ENCODE measurements at places on chromosomes 4 and X.
A peak's percentile ranks its signal among the peaks of the same experiment; 100 is the strongest.

DNA sequence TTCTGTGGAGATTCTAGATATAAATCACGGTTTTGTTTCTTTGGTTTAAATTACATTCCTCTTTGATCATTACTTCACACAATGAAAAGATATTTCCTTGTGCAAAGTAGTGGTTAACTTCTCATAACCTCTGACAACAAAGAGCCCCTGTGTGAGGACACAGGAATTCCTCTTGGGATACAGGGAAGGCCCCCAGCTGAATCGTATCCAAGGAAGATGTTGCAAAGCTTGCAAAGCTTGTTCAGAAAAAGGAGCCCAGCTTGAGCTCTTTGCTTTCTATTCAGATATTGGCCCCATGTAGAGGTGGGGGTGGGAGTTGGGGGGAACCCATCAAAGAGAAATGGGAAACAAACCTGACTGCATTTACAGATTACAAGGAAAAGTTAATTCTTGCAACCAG is 145.7 kb downstream of the RELL1 start:
- DNase-seq: no peak

DNA sequence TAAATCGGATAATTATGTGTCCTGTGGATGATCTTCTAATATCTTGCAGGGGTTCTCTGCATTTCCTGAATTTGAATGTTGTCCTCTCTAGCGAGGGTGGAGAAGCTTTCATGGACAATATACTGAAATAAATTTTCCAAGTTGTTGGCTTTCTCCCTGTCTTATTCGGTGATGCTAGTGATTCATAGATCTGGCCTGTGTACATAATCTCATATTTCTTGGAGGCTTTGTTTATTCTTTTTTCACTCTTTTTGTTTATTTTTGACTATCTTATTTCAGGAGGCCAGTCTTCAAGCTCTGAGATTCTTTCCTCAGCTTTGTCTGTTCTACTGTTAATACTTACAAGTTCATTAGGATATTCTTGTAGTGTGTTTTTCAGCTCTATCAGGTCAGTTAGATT is 20.7 kb upstream of the CLGN start:
- DNase-seq: no peak

DNA sequence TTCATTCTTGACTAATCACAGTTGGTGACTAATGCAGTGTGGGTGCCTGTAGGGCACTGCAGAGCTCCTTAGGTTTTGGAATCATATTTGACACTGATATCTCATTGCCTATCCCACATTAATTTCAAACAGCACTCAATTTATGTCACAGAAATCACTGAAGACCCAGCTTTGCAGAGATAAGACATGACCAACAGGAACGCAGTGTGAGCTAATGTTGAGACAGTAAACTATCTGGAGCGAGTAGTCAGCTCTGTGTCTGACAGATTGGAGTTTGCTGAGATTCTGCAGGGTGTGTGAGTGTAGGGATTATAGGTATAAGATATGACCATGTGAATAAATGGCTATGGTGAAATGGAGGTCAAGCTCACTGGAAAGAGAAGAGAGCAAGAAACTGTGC is 1586.1 kb upstream of the AGA start:
- DNase-seq: no peak

- peak; percentile 61 for DNase-seq
Measured at GRCh38 chr4:89110986-89111832, at the start of gene TIGD2. TIGD2 (plus strand) TSS chr4:89111533; CDS start chr4:89112975, 1,442 bp downstream.

GRCh38 chr4:154421618-154422017 is 70.0 kb downstream of the DCHS2 start:
- no peak for DNase-seq

DNA sequence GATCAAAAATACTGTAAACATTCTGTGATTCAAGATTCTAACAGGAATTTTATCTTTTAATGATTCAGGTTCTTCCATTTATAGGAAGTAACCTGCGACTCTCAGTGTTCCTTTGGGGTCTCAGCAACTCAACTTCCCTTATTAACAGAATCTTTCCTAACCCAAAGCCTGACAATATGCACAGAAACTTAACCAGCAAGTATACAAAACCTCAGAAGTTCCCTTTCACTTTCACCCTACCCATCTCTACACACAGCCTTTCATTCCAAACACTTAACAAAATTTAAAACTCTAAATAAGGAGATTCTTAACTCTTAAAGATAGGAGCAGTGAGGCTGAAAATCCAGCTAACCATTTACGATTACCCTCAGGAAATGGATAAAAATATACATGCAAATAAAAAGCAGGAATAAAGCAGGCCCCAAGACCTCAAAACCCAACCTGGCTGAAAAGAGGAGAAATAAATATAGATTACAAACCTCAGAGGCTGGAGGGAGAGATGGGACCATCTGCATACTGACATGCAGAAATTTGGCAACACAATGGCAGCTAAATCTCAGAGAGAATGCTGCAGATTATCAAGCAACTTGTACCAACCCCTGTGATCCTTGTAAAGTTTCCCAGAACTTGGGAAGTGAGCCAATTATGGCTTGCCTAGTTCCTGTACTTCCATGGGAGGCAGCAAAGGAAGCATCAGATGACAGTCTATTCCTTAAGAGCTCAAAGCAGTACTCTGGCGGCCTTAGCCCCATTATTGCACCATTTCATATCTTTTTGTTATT is 101.0 kb downstream of the ATP11C start:
- DNase-seq: no peak

GRCh38 chr4:184313058-184313581 is 95.4 kb upstream of the ENPP6 start:
- no peak for DNase-seq

DNA sequence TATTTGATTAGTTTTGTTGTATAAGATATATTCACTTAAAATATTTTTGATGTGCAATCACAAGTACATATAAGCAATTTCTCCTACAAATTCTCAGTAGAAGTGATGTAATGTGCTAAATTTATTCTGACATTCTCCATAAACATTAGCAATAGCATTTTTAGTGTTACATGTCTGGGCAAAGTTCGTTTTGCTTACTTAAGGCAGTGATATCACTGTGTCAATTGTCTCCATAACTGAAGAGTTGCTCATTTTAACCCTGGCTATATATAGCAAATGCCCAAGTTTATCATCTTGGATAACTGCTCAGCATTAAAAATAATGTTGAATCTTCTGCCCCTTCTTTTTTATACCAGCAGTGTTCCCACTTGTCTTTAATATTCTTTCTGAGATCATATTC is 340.0 kb upstream of the NDST4 start:
- no peak for DNase-seq

GRCh38 chrX:11478026-11478425 is 184.8 kb downstream of the AMELX start:
- no peak for DNase-seq

- DNase-seq: no peak
Measured at GRCh38 chr4:38034986-38035882, 75.0 kb downstream of the PTTG2 start.

GRCh38 chr4:140134746-140135425 is 19.1 kb downstream of the MAML3 start:
- DNase-seq: no peak

GRCh38 chr4:89981789-89982334 is 87.2 kb downstream of the MMRN1 start:
- no peak for DNase-seq

DNA sequence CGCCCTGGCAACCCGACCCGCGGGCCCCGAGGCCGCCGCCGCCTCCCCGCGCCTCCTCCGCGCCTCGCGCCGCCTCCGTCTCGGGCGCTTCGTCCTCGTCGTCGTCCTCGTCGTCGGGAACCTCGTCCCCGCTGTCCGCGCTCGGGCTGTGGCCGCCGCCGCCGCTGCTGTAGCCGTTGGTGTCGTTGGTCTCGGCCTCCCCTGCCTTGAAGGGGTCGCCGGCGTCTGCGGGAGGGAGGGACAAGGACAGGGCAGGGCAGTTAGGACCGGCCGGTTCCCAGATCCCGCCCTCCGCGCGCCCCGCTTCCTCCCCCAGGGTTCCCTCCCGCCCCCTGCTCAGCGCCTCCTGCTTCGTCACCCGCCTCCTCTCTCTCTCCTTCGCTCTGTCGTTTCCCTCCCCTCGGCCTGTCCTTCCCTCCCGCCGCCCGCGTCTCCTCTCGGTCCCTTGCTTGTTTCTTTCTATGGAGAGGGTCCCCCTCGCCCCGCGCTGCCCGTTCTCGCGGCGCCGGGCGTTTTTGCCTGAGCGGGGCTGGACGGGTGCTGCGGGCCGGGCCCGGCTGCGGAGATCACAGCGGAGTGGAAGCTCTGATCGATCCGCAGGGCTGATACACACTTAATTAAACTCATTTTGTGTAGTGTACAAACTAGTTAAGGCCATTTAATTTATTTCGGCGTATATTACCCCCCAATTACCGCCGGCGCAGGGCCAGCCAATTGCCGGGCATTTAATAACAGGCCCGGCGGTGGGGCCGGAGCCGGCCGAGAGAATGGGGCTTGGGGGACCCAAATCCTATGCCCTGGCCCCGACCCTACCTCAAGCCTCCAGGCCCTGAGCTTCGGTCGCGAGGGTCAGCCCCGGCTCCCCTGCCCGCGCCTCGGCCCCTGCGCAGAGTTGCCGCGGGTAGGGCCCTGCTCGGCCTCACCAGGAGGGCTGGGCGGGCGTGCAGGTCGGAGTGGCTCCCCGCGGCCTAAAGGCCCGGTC is 2.4 kb downstream of the NKX1-1 start:
- DNase-seq: no peak
